Activated T-helper 1 cell treated with anti-CD3 and anti-CD28 coated beads, Interleukin-12 subunit alpha, Interleukin-12 subunit beta, Interleukin-2, Interleukin-4 antibody, amounts not matched to agents 30 ng/mL and 10 ng/mL and 1 ng/mL, durations not matched to agents 14 hours and 24 hours and 36 hours (primary cell): ENCODE measurements at places on chromosomes 13 and 19. TPM values are rescaled to one million over a fixed set of nuclear protein-coding genes. Genes with fewer than 3 reads are reported as not detected.

CPB2 gene
- not detected in 2 replicates for total RNA-seq

KLK15 gene
- not detected in 2 replicates for total RNA-seq

PGLYRP1 gene
- not detected in 2 replicates for total RNA-seq

RNASEH2A gene
- total RNA-seq: 36.1 and 37.5 TPM in 2 replicates

FOSB gene
- 16.8 and 17.2 TPM in 2 replicates for total RNA-seq

OR4F17 gene
- not detected in 2 replicates for total RNA-seq

FFAR1 gene
- total RNA-seq: 0.12 and 0.18 TPM in 2 replicates

FLT1 gene
- total RNA-seq: 45.6 and 46.3 TPM in 2 replicates

CCDC8 gene
- total RNA-seq: not detected in 2 replicates

POSTN gene
- not detected in 2 replicates for total RNA-seq

LILRA6 gene
- total RNA-seq: 0.27 and 0.36 TPM in 2 replicates

OLFM4 gene
- total RNA-seq: not detected in 2 replicates

TEX29 gene
- total RNA-seq: 0.42 and 0.70 TPM in 2 replicates

STX10 gene
- total RNA-seq: 73.8 and 78.1 TPM in 2 replicates

ATP8A2 gene
- 0.51 and 0.52 TPM in 2 replicates for total RNA-seq

TIMM50 gene
- 121 and 127 TPM in 2 replicates for total RNA-seq

ZNF90 gene
- total RNA-seq: 4.6 and 4.8 TPM in 2 replicates

GADD45B gene
- 129 and 132 TPM in 2 replicates for total RNA-seq

CATSPERD gene
- total RNA-seq: not detected in 2 replicates

PSG2 gene
- total RNA-seq: not detected in 2 replicates

MYBPC2 gene
- 0.22 and 0.47 TPM in 2 replicates for total RNA-seq

ZNF441 gene
- 2.8 and 4.4 TPM in 2 replicates for total RNA-seq

CEACAM16 gene
- total RNA-seq: not detected in 2 replicates

MBNL2 gene
- 20.7 and 24.2 TPM in 2 replicates for total RNA-seq

ATF5 gene
- total RNA-seq: 50.7 and 52.0 TPM in 2 replicates

FFAR2 gene
- not detected in 2 replicates for total RNA-seq

C19orf73 gene
- total RNA-seq: 2.6 and 2.9 TPM in 2 replicates

WASF3 gene
- 0.07 and 0.13 TPM in 2 replicates for total RNA-seq
